Activated naive CD4-positive, alpha-beta T cell treated with anti-CD3 and anti-CD28 coated beads for 36 hours (primary cell): ENCODE measurements at places on chromosomes 1 and 21.

DNA sequence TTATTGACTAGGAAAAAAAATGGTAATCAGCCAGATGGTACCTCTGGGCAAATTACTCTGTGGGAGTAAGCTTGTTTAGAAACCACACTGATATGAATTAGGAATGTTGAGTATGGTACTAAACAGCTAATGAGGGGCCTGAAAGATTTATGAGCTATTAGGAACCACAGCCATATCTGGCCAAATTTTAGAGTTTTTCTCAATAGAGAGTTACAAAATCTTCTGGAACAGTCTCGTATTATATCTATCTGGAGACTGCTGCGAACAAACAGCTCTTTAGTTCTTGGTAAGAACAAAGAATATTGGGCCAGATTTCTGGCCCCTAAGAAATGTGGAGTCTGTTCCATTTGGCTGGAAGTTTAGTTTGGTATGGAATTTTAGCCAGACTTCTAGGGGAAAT is 4.9 kb upstream of the PODN start:
- no peak for DNase-seq
- no peak overlapping the region for H3K4me3 ChIP-seq
- no peak overlapping the region for H3K27ac ChIP-seq
- peaks cover 13% of the 10 kb centered on the region for H3K27me3 ChIP-seq
- peaks cover 12% of the 10 kb centered on the region for H3K36me3 ChIP-seq

GRCh38 chr1:63730211-63730610 is 43.6 kb upstream of the ROR1 start:
- H3K4me1 ChIP-seq, result no peaks in the 10 kb centered on the region
- no peak overlapping the region for H3K27ac ChIP-seq
- H3K27me3 ChIP-seq, result no peaks in the 10 kb centered on the region
- H3K36me3 ChIP-seq, result peaks cover 2% of the 10 kb centered on the region
- no peak for DNase-seq

DNA sequence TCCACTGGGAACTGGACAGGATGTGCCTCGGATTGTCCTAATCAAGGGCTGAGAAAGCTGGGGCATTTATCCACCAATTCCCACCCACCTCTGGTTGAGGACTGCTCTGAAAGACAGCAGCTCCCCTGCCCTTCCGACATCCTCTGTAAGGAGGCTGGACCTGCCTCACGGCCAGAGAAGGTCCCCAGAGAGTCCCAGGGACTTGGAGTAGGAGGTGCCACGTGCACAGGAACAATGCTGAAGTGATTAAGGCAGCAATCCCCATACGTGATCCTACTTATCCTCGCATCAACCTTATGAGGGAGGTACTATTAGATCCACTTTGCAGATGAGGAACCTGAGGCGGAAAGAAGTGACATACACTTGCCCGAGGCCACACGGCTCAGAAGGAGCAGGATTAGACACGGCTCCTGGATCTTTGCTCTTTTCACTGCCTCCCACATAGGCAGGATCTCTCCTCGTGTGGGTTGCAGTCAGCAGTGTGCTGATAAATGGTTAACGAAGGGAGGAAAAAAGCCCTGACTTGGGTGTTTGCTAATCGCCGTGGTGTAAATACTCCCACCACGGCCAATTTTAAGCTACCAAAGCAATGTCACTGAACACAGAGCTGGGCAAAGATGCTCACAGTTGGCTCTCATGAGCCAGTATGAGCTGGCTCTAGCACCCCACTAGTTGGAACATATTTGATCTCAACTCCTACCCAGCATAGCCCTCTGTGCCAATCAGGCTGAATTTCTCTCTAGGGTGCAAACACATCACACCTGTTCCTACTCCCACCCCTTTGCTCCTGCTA is 18.6 kb upstream of the LDLRAP1 start:
- H3K27me3 ChIP-seq, result no peaks in the 10 kb centered on the region
- H3K4me3 ChIP-seq, result no peak overlapping the region
- peaks cover 6% of the 10 kb centered on the region for H3K4me1 ChIP-seq
- H3K36me3 ChIP-seq, result no peaks in the 10 kb centered on the region
- H3K27ac ChIP-seq, result no peak overlapping the region
- DNase-seq, result no peak

DNA sequence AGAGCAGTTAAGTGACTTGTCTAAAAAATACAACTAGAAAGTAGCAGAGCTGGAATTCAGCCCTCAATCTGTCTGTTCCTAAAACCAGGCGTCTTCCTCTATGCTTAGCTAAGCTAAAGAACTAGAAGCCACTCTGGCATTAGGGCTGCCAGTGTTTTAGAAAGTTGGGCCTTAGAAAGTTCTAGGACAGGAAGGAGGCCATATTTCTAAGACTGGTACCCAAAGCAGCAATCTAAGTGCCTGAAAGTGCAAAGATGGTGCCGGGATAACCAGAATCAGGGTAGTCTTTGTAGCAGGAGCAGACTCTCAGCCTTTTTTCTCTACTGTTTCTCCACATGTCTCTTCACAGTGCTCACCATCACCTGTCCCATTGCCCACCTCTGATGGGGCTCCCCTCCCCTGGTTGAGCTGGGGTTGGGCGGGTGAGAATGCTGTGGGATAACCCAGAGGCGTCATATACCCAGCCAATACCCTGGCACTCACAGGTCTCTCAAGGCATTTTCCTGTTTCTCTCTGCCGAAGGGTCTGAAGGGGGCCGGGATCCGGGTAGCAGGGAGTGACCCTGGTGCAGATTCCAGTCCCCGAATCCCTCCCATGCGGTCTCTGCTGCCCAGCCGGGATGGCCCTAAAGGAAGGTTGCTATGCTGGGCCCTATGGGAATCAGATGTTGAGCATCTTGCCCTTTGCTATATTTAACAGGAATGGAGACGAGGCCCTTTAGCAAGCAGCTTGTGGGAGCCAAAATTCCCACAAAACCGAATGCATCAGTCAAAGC is 1.1 kb upstream of the RCSD1 start:
- H3K27ac ChIP-seq, result peak overlapping the region; percentile 94
- DNase-seq, result peak; percentile 15
- peaks cover 58% of the 10 kb centered on the region for H3K4me1 ChIP-seq
- H3K4me3 ChIP-seq, result peak overlapping the region; percentile 81

GRCh38 chr1:204417074-204417997 is 5.7 kb upstream of the PPP1R15B start:
- peaks cover 19% of the 10 kb centered on the region for H3K4me1 ChIP-seq
- peak; percentile 38 for DNase-seq
- H3K27ac ChIP-seq, result no peak overlapping the region
- no peaks in the 10 kb centered on the region for H3K27me3 ChIP-seq

DNA sequence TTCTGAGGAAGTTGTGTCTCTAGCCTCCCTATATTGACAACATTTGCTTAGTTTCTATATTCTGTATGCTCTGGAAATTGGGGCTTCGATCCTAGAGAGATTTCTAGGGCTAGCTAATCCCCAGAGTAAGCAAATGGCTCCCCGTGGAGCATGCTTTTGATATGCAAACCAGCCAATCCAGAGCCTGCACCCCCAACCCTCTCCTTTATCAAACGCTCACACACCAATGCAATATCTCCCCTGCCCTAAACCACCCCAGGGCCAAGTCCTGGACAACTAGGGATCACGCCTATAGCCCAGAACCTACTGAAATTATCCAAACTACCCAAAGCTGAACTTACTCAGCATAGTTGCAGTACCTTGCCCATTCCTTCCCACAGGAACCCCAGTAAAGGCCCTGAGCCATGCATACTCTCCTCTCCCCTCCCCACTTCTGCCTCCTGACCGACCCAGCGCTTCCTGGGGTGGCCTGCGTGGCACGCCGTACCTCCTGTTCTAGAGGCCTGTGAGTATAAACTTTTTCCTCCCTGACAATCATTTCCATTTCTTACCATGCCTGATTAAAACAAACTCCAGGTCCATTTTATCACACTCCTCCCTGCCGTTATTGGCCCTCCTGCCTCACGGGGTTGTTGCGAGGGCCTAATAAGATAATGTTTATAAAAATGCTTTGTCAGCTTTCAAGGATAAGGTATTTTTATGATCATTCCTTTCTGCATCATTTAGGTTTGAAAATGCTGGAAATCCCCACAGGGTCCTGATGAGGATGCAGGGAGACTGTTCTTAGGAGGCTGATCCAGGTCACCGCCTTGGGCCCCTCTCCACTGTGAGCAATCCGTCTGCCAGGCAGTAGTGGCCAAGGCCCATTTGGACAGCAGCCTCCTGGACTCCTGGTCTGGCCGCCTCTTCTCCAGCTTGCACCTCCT is 102.7 kb downstream of the TENT5C start:
- no peaks in the 10 kb centered on the region for H3K36me3 ChIP-seq
- peaks cover 2% of the 10 kb centered on the region for H3K27me3 ChIP-seq
- no peak overlapping the region for H3K4me3 ChIP-seq
- H3K27ac ChIP-seq, result no peak overlapping the region
- DNase-seq, result no peak

- peaks cover 56% of the 10 kb centered on the region for H3K4me1 ChIP-seq
- no peaks in the 10 kb centered on the region for H3K27me3 ChIP-seq
- no peak for DNase-seq
- no peak overlapping the region for H3K4me3 ChIP-seq
Observed at GRCh38 chr1:246592695-246593094, 26.4 kb downstream of the CNST start.

GRCh38 chr21:42829954-42830353 is 49.4 kb downstream of the WDR4 start:
- H3K27ac ChIP-seq, result no peak overlapping the region
- H3K36me3 ChIP-seq, result no peaks in the 10 kb centered on the region
- no peak for DNase-seq
- peaks cover 8% of the 10 kb centered on the region for H3K27me3 ChIP-seq

DNA sequence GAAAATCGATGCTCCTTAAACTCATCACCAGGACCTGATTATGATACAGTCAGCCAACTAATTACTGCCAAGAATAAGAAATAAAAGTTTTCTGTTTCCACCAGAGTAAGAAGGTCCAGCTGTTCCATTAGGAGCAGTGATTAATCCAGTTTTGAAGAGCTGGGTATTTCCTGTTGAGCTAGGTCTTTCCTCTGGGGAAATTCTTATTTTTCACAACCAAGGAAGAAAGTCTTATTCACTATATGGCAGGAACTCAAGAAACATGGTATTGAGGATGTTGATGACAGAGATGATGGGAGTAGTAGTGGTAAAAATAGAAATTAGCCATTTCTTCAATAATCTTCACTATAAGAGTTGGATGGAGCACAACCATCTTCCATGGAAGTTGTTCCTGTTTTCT is 374.6 kb upstream of the RUNX1 start:
- no peak for DNase-seq
- H3K4me1 ChIP-seq, result peaks cover 31% of the 10 kb centered on the region
- no peak overlapping the region for H3K27ac ChIP-seq
- peaks cover 5% of the 10 kb centered on the region for H3K36me3 ChIP-seq
